Fibroblast of skin of back (primary cell): ENCODE measurements at places on chromosomes 7 and 10.

DNA sequence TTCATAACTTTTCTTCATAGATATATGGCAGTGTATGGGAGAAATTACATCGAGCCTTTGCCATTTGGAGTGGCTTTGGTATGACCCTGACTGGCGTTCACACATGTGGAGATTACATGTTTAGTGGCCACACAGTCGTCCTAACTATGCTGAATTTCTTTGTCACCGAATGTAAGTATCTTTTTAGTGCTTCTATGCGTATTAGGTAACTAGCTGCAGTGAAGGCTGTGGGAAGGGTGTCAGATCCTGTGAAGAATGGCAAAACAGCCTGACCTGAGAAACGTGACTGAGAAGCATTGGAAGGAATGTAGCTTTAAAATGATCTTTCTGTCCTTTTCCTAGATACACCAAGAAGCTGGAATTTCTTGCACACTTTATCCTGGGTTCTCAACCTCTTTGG lies 34.5 kb upstream of the VDAC2 start:
- DNase-seq: no peak

GRCh38 chr10:124963866-124964720 lies 22.2 kb downstream of the ZRANB1 start:
- no peak for DNase-seq

DNA sequence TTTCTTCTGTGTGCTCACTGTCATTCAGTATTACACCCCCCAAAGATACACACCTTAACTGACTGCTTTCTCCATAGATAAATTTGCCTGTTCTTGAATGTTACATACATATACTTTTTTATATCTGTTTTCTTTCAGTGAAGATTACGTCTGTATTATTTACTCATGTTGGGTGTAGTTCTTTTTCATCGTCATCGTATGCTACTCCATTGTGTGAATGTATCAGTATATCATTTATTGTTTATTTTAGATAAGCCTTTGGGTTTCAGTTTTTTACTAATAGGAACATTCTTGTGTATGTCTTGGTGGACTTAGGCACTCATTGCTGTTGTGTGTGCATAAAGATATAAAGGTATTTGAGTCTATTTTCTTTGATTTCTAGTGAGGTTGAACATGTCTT lies 64.4 kb downstream of the SEPTIN7 start:
- no peak for DNase-seq

DNA sequence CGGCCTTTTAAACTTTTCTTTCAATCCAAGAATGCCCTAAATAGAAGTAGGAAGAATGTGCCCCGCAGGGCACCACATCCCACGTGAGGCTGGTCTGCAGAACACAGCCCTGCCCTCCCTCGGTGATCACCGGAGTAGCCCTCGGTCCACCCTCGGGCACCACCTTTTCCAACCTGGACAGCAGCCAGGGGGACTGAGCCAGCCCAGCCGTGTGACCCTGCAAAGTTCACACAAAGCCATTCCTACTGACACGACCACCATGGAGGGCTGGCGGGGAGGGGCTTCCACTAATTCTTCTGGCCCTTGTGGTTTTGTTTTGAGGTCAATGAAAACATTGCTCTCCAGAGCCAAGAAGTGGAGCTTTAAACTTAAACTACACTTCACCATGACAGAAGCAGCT lies 132.2 kb downstream of the TCERG1L start:
- no peak for DNase-seq

DNA sequence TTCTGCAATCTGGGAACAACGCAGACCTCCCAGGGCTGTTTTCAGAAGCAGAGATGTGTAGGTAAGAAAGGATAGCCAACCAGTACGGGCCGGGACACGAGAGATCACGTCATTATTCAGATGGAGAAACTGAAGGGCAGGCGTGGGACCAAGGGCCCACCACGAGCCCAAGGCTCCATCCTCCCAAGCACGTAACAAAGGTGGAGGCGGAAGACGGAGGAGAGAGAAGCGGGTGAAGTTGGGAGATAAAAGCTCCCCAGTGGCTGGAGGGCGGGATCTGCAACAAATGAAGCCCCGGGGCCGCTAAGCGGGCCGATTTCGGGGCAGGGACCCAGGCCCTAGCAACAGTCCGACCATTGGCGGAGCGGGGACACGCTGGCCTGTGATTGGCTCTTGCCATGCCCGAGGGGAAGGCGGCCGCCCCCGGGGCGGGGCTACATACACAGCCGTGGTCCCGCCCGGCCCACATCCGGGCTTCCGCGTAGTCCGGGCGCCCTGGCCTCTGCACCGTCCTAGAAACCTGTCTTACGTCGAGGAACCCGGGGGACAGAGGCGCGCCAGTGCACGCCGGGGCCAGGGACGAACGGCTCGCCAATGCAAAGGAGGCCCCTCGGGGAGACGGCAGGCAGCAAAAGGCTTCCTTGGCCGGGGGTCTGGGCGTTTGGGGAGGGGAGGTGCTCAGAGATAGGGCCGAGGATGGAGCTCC lies 15.5 kb downstream of the HSPB1 start:
- DNase-seq: peak; percentile 96

GRCh38 chr7:5523052-5523711 lies 99.5 kb upstream of the TNRC18 start:
- peak; percentile 84 for DNase-seq

DNA sequence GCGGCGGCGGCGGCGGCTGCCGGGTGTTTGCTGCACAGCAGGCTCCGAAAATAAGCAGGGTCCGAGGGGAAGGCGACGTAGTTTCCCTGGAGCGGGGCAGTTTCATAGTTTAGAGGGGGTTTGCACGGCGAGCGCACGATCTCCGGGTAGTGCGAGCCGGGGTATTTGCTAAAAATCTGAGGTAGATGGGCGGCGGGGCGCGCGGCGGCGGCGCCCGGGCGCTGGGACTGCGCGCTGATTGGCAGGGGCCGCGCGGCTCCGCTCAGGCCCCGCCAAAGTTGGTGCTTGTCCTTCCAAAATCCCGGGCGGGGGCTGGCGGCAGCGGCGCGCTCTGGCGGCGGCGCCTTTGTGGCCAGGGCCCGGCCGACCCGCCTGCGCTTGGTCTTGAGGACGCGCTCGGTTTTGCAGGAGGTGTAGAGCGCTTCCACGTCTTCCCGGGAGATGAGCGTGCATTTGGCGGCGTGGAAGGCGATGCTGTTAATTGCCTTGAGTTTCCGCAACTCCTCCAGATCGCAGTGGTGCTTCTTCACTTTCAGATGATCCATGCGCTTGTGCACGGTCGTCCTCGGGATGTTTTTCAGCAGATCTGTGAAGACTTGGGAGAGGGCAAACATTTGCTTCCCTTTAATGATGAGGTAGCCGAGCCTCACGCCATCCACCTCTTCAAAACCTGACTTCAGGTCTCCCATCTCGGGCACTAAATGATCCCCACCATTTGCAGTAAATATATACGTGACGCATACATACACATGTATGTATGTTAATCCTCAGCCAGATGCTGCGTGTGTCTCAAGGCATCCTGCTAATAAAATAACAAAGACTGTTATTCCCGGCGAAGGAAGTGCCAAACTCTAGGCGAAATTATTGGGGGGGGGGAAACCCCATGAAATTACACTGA lies 8.1 kb downstream of the SKIDA1 start:
- DNase-seq: peak; percentile 71

DNA sequence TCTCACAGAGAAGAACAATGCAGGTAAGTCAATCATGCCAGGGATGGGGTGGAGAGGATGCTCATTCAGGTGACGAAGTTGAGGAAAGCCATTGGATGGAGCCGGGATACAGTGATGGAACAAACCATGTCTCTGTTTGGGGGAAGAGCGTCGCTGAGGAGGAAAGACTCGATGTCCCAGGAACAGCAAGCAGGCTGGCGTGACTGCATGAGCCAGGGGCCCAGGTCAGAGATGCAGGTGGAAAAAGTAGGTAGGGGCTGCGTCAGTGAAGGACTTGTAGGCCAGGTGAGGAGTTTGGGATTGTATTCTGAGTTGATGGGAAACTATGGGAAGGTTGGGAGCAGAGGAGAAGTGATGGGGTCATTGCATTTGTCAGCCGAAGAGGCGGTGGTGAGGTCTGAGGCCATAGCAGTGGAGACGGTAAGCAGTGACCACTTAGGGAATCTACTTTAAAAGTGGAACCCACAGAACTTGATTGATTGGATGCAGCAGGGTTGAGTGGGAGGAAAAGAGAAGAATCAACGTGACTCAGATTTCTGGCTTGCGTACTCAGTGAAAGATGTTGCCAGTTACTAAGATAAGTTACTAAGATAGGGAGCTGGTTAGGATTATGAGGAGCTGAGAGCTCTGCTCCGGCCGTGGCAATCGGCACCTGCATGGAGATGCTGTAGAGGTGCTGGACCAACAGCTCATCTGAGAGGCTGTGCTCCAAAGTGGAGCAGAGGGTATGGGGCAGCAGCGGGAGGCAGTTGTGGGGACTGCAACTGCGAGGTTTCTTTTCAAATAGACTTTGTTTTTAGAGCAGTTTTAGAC lies 12.5 kb upstream of the IL2RA start:
- no peak for DNase-seq

- DNase-seq: no peak
These were observed 23.3 kb downstream of the MACC1 start for GRCh38 chr7:20193873-20194272.

DNA sequence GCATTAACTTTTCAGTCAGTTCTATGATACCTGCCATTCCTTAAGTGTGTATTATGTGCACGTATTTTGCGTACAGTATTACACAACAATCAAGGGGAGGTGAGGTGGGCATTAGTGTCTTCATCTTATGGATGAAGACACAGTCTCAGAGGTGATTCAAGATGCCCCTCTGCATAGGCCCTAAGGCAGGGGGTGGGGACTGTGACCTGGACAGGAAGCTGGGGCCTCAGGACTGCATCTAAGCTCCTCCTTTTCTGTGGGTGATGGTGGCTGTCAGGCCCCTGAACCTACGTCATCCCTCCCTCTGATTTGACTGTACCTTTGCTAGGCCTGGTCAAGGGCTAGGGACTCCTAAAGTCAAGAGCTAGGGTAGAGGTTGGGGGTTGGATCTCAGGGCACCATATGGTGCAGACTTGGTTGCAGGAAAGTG lies 38.9 kb downstream of the HK1 start:
- no peak for DNase-seq

DNA sequence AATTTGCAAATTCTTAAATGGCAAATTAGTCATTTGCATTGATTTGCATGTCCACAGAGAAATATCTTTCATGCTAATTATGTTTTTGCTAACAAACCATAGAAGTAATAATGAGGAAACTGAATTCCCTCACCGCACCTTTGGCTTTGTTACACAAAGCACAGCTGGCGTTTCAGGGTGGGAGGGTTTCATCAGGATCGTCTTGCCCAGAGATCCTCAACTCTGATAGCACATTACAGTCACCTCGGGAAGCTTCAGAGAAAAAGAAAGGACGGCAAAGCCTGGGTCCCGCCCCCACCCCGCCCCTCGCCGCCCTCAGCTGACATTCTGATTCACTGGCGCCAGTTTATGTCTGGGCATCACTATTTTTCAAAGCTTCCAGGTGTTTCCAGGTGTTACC lies 119.4 kb downstream of the PTPRN2 start:
- no peak for DNase-seq

GRCh38 chr7:15837306-15837950 lies 150.9 kb upstream of the MEOX2 start:
- peak; percentile 40 for DNase-seq

GRCh38 chr7:23315366-23315765 lies 16.2 kb downstream of the MALSU1 start:
- DNase-seq: no peak

DNA sequence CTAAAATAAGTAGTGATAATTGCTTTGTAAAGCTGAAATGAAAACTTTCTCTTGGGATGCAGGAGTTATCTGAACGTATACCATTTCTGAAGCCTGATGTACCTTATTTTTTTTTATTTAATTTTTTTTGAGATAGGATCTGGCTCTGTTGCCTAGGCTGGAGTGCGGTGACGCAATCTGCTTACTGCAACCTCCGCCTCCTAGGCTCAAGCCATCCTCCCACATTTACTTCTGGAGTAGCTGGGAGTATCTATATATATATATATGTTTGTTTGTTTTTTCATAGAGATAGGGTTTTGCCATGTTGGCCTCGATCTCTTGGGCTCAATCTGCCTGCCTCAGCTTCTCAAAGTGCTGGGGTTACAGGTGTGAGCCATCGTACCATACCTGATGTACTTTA lies 2.4 kb downstream of the PMPCB start:
- no peak for DNase-seq

DNA sequence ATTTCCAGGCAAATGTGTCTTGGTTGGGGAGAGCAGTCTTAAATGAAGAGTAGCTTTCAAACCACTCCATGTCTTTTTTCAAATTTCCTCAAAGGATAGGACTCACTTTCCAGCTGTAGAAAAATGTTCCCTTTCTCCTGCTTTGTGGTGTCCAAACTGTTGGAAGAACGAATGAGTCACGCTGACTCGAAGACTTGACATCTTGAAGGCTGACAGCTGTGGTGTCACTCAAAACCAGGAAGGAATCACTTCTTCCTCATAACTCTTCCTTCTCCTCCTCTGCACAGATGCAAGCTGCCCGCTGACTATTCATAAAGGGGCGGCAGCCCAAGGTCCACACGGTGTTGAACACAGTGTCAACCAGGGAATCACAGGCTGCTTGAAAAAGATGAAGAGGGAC lies 19.2 kb downstream of the PLA2G12B start:
- DNase-seq: peak; percentile 46

DNA sequence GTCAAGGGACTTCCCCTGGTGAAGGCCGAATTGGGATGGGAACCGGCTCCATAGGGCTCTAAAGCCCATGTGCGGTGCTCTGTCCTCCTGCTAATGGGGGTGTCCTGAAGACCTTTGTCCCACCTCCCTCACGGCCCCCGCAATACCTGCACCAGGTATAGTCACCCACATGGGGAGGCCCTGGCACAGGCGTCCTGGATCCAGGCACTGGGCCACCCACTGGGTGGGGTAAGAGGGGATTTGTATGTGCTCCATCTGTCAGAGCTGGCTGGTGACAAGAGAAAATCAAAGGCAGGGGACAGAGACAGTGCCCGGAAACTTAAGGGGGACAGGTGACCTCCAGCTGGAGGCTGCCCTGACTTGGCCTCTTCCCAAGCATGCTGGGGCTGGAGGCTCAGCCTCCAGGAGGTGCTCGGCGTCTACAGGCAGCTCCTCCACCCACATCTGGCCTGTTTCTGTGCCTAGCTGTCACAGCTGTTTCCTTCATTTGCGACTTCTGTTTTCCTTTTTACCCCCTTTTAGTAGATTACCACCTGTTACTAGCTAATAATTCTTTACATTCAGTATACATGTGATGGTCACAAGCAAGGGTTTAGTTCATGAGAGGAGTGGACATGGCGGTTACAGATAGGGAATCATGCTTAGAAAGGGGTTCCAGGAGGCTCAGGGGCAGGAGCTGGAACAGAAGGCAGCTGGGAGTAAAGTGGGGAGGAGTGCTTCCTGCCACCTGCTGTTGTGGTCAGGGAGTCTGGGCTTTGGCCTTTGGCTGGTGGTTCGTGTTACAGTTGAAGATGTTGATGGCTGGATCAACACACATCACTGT lies 2.3 kb upstream of the CUZD1 start:
- no peak for DNase-seq

DNA sequence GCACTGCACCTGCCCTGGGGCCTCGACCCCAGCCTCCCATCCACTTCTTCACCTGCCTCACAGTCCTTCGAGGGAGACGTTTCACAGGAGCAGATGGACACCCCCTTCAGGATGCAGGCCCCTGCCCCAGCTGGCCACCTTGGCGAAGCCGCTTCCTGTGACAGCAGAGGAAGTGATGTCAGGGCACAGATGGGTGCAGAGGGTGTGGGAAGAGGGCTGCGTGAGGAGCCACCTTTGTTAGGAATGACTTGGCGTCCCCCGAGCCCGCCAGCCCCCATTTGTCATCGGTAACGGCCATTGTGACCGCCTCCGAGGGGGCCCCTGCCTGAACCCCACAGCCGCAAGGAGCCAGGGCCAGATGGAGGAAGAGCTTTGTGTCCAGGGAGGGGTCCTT lies 47.4 kb upstream of the SLC29A3 start:
- no peak for DNase-seq
